HT1080 (cell line): ENCODE measurements at places on chromosomes 4 and X. TPM values are rescaled to one million over a fixed set of nuclear protein-coding genes. Genes with fewer than 3 reads are reported as not detected.

DNA sequence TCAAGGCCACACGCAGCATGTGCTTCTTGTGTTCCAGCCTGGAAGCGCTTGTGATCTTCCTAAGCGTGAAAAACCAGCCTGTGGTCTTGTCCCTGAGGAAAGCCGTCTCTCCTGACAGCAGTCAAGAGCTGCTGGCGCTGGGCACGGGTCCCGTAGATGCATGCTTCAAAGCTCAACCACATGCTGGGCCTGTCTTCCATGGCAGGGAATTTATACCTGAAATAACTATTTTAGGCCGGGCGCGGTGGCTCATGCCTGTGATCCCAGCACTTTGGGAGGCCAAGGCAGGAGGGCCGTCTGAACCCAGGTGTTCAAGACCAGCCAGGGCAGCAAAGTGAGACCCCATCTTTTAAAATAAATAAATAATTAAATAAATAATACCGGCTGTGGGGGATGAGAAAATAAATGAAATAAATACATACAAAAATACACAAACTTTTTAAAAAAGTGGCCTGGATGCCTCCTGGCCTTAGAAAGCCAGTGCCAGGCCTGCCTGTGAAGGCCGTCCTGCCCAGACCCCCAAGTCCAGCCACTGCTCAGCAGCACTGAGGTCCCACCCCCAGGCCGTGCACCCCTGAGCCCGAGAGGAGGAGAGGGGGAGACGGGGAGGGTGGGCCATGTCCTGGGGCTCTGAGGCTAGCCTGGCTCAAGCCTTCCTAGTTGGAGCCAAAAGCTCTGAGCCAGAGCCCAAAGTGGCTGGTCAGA lies 10.4 kb downstream of the LRPAP1 start:
- no peak for DNase-seq

- DNase-seq = no peak
Observed at GRCh38 chr4:81954271-81954670, 419.5 kb downstream of the HNRNPD start.

CPZ gene
- total RNA-seq = not detected in 2 replicates

DNA sequence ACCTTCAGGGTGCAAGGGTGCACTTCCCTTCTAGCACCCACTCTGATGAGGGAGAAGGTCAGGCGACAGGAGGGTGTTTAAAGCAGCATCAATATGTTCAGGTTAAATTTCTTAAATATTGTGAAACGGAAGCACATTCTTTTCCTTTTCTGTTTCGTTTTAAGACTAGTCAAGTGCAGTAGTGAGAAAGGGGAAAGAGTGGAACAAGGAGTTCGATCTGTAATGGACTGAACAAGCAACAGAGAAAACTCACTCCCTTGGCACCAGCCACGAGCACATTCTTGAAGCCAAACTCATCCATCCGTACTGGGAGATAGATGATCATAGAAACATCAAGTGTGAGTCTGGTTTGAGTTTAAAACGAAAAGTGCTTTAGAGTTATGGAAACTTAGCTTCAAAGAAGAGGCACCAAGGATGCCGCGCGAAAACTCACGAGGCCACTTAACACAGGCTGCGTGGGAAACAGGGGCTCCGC lies 815 bp downstream of the FAM53A start:
- DNase-seq = peak; percentile 37

- no peak for DNase-seq
Observed at GRCh38 chr4:94307231-94307871, 35.3 kb downstream of the HPGDS start.

DNA sequence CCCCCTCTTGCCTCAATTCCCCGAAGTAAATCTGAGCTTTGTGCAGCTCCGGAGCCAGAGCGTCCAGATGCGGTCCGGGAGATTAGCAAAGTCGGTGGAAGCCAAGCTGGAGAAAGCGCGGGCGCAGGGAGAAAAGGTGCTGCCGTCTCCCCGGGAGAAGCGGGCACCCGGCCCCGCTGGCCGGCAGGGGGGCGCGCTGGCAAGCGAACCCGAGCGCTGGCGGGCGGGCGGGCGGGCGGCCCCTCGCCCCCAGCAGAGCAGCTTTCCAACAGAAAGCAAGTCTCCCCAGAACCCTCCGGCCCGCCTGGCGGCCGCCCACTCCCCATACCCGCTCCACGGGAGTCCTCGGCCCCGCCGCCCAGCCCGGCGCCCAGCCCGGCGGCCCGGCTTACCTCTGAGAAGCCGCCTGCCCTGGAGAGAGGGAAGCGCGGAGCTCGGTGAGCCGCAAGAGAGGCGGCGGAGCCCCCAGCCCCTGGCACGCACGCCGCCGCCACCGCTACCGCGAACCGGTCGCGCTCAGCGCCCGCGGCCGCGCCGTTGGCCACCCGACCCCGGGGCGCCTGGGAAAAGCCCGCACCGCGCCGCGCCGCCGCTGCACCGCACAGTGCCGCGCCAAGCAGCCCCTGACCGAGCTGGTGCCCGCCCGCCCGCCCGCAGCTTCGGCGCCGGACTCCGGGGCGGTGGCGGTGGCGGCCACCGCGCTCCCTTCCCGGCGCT lies 529 bp upstream of the CITED1 start:
- no peak for DNase-seq

HAUS3 gene
- 16.6 and 16.7 TPM in 2 replicates for total RNA-seq

- no peak for DNase-seq
Observed at GRCh38 chr4:52935317-52935716, 73.2 kb downstream of the RASL11B start.

GRCh38 chrX:24242649-24243175 lies 71.2 kb downstream of the SUPT20HL2 start:
- no peak for DNase-seq

NOP14 gene
- 31.6 and 39.6 TPM in 2 replicates for total RNA-seq

DNA sequence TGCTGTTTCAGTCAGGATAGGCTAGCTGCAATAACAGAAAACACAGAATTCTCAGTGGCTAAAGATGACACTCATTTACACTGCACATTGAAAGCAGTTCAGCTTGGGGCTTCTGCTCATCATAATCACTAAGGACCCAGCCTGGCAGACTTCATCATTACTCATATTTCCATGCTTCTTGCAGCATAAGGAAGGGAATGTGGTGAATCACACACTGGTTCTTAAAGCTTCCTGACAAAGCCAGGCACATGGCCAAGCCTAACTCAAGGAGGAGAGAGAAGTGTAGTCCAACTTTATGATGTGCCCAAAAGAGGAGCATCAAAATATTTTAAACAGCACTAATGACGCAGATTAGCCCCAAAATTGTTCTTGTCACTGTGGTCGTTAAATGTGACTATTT lies 186.5 kb downstream of the BANK1 start:
- peak; percentile 96 for DNase-seq

DNA sequence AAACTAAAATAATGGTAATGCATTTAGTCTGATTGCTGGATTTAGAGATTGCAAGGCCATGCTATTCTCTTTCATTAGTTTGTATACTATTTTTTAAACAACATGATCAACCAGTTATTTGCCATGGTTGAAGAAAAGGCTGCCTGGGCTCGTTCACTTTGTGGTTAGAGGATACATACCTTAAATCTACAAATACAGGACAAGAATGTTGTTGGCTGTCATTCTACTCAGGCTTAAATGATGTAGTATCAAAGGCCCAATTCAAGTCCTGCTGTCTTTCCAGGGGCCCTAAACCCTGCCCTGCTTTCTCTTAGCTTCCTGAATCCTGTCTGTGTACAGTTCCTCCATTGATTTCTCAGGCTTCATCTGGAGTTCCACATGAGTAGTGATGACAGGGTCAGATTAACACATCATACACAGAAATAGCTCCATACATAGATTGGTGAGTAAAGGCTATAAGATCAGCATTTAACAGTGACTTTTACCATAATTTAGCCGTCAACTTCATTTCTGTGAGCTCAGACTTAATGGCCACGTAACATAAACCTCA lies 114.9 kb upstream of the GPRIN3 start:
- DNase-seq = no peak

GRCh38 chr4:55184600-55185523 lies 59.5 kb upstream of the KDR start:
- peak; percentile 6 for DNase-seq

ELF2 gene
- 20.1 and 26.3 TPM in 2 replicates for total RNA-seq

DNA sequence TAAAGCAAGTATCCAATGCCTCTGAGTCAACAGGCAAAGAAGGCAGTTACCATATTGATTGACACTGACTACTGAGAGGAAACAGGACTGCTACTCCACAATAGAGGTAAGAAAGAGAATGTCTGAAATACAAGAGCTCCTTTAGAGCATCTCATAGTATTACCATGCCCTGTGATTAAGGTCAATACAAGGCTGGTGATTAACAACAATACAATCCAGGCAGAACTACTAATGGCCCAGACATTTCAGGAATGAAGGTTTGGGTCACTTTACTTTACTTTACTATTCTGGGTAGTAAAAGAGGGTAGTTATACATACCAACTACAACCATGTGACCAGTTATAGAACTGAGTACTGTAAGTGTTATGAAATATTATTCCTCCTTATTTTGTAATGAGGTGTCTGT lies 44.5 kb downstream of the BRWD3 start:
- peak; percentile 75 for DNase-seq

- no peak for DNase-seq
Observed at GRCh38 chrX:2829469-2830246, 928 bp downstream of the GYG2 start.

DNA sequence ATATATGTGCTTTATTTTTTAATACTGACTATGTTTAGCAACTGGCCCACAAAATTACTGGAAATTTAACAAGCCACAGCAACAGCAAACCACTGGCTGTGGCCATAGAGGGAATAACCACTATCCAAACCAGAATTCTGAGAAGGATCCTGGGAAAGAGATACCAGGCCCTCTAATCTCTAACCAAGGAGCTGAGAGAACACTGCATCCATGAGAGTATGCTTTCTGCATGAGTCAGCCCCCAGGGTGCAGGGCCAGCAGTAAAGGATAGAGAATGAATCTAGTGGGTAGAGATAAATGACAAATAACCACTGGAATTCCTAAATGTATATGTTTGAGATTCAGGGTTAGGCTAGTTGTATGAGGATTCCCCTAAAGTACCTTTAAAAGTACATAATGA lies 221.8 kb downstream of the KIT start:
- peak; percentile 32 for DNase-seq

TMEM150C gene
- total RNA-seq = 1.9 TPM in 2 replicates

CTAG1B gene
- 11.9 and 128 TPM in 2 replicates for total RNA-seq

- DNase-seq = peak; percentile 20
Observed at GRCh38 chrX:68183612-68184214, 249.6 kb downstream of the OPHN1 start.

CSN1S1 gene
- not detected in 2 replicates for total RNA-seq

HOPX gene
- not detected in 2 replicates for total RNA-seq

DNA sequence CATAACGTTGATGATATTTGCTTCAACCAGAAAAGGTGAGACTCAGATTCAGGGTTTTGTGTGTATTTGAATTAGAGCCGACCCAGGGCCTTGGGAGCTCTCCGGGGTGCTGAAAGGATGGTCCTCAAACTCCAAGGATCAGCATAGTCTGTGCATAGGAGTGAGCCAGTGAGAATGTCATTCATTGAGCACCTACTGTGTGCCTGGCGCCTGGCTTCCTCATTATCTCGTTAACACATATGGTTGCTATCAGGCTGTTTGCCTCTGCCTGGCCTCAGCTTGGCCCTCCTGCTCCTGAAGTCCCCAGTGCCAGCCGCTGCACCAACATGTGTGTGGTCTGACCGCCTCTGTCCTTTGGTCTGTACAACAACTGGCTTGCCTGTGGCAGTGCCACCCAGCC lies 25.1 kb upstream of the JAKMIP1 start:
- DNase-seq = no peak

GRCh38 chr4:121796283-121796682 lies 4.8 kb upstream of the EXOSC9 start:
- DNase-seq = no peak

DNA sequence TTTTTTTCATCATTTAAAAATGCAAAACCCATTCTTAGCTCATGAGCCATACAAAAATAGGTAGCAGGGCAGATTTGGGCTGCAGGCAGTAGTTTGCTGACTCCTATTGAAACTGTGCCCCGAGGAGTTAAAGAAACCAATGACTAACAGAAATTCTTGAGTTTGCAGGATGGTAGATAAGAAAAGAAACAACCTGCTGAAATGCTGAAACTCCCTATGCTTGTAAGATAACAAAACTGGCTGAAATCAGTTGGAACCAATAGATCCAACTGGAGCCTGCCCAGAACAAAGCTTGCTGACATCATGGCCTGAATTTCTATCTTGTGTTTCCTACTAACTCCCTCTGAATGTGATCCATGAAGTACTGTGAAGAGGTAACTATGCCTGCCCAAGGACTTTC lies 68.6 kb downstream of the ANOS1 start:
- no peak for DNase-seq

DNA sequence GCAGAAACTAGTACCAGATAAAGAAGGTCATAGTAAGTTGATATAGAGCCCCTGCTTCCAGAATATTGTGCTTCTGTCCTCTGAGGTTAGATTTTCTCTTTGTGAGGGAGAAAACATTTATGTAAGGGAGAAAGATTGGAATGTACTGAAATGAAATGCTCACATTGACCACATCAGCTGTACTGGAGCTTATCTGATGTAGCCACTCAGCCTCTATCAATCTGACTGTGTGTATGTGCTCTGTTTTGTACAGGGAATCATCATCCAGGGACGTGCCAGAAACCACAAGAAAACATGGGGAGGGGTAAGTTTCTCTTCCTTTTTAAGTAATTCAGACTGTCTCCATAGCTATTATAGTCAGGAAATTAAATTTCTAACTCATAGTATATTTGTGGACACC lies 56.8 kb downstream of the PRRG1 start:
- DNase-seq = peak; percentile 3

ART3 gene
- not detected in 2 replicates for total RNA-seq

DNA sequence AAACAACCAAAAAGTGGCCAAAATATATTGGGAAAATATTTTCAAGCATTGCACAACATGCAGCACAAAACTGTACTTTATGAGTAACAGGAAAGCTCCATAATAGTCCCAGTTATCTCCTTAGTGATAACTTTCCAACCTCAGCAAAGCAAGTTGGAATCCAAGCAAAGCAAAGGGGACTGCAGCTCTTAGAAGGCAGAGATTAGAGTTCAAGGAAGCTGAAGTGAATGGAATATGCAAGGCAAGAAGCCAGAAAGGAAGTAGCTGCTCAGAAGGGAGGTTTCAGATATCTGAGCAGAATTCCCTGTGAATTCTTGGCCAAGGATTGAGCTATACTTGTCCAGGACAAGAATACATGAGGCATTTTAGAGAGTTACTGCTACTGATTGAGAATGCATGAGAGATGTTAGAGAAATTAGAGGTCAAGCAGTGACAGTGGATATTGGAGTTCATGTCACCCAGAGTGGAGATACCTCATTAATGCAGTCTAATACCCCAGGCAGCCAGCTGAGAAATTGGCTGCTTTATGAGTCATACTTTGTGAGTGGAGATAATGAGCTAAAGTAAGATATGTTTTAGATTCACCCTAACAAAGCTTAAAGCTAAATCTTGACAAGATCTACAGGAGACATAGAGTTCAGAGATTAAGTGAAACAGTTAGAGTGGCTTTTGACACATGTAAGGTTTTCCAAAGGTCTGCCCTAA lies 102.8 kb downstream of the INPP4B start:
- DNase-seq = peak; percentile 39

- peak; percentile 9 for DNase-seq
Observed at GRCh38 chrX:49001521-49002090, 458 bp downstream of the GRIPAP1 start.

GRCh38 chr4:145234091-145234706 lies 53.8 kb upstream of the OTUD4 start:
- peak; percentile 56 for DNase-seq
